ENCODE measurements at places on chromosomes 13 and 19. TPM values are rescaled to one million over a fixed set of nuclear protein-coding genes. Genes with fewer than 3 reads are reported as not detected.

DNA sequence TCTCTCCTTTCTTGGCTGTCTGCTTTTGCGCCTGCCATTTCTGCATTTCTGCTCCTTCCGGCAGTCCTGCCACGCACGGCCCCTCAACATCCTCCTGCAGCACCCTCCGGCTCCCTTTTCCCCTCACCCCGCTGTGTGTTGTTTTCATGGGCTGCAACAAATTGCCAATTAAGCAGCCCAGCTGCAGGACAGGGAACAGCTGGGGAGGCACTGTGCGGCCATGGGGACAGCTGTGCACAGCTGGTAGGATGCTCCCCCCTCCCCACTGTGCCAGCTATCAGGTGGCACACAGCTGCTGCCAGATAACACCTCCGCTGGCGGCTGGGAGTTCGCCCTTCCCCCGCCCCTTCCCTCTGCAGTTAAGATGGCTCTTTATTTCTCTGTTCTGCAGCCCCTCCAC lies 25.4 kb downstream of the LYL1 start:
- DNase-seq, result no peak

GRCh38 chr13:32528358-32528757 lies 10.2 kb downstream of the N4BP2L2 start:
- no peak for DNase-seq

Gene LRRC4B
- 21.2 TPM for polyA plus RNA-seq

- DNase-seq, result no peak
Observed at GRCh38 chr13:45811891-45812694, 39.5 kb downstream of the SIAH3 start.

- DNase-seq, result no peak
Observed at GRCh38 chr19:52200044-52200443, 10.2 kb downstream of the PPP2R1A start.

- DNase-seq, result no peak
Observed at GRCh38 chr19:17114414-17114831, 38.8 kb downstream of the MYO9B start.

DNA sequence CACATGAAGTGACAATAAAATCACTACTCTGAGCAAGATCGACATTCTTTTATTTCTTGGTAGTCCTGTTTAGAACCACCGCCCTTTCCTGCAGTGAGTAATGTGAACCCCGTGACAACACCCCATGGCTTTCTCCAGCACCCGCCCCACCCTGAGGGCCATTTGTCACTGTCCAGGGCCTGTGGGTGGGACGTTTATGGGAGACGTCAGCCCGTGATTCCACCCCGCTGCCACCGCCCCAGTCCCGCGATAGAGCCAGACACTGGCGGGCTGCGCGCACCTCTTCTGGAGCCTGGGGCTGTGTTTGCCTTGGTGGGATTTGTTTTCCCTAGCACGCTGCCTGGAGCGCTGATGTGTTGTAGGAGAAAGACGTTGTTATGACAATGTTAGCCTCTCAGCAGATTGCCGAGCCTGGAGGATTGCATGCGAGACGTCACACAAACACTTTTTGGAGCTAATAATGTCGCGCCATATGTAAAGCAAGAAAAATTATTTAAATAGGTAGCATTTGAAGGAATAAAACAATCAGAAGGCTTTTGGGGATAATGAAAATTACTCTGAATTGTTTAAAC lies 263.7 kb downstream of the TEX29 start:
- DNase-seq, result no peak

Gene VSIG10L
- 5.0 TPM for polyA plus RNA-seq

- no peak for DNase-seq
Observed at GRCh38 chr19:45098521-45099466, 5.8 kb downstream of the PPP1R37 start.

DNA sequence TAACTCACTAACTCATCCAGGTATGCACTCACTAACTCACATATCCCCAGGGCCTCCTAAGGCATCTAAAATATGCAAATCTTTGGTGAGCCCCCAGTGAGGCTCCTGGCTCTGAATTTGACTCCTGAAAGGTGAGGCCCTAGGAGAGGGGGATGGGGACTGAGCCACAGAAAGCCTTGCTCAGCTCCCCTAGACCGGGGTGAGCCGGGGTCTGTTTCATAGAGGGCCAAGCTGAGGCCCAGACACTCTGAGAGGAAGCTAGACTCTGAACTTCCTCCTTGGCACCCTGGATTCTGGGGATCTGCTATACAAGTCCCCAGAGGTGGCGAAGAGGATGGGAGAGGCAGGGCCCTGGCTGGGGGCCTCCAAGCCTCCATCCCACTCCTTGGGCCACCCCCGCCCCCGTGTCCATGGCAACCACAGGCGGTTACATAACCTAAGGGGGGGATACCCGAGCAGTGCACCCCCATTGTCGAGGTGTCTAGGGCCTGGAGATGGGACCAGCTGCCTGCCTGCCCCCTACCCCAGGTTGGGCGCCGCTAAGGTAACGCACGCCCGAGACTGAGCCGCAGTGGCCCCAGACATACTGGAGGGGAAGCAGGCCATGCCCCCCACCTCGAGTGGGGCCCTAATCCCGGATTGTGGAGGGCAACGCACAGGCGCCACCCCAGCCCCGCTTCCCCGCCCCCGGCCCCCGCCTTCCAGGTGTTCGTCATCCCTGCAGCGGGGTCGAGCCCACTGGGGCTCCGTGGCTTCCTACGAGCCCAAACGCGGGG lies 646 bp downstream of the ABHD8 start:
- no peak for DNase-seq

DNA sequence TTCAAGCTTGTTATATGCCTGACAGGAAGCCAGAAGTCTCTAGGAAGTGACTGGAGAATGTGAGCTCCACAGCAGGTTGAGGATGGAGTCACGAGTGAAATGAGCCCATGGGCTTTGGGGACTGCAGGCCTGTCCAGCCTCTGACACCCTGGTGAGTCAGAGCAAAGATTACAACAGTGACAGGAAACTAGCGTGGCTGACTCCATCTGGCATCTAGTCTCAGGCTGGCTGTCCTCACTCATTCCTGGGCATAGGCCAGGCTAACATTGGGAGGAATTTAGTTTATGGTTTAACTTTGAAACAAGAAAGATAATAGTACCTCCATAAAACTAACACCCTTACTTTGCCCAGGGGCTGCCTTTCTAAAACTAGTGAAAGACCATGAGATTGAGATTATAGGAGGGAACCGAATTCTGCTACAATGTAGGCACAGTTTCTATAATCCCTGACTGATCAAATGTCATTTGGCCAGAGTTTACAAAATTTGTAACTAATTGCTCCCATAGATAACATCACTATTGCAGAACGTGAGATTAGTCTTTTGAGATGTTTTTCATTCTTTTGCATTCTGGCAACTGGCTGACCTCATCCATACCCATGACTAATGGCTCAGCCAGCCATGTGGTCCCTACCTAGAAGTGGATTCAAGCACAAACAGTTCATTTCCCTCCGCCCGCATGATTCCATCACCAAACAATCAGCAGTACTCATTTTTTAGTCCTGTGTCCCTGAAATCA lies 28.4 kb downstream of the PSG1 start:
- DNase-seq, result no peak

Gene GPATCH1
- 11.3 TPM for polyA plus RNA-seq

All from right renal pelvis (tissue), 4 donors.